ENCODE measurements at places on chromosomes 11 and 22.

DNA sequence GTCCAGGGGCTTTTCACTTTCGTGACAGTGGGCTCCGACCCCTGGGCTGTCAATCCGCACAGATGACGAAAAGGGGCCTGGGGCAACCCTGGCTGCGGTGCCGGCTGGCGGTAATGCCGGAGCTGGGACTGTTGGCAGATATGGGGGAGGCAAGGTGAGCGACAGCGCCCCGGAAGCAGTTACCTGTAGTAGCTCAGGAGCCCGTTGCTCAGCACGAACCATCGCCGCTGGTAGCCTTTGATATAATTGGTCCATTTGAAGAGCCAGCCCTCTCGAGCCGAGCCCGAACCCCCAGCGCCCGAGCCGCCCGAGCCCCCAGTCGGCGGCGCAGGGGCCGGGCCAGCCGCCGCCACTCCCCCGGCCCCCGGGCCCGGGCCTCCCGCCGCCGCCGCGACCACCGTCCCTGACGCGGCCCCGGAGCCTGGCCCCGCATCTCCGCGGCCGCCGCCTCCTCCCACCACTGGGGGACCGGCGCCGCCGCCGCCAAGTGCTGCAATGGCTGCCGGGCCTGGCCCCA is 396 bp downstream of the OSBP start:
- peak; percentile 45 for DNase-seq

GRCh38 chr22:33831207-33831606 is 89.1 kb downstream of the LARGE1 start:
- DNase-seq, result no peak

DNA sequence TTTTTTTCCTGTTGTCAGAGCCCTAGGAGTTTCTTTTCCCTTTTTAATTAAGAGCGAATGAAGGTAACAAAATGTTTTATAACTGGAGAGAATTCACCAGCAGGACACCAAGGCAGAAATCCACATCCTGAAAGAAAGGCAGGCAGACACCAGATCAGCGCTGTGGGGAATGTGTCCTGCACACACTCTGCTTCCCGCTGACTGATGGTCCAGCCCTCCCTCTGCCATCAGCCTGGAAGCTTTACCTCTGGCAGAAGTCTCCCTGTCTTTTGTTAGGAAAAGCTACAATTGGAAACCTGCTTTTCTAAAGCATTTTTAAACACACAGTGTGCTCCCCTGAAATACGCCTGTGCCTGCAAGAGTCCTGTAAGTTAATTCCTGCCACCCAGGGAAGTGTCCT is 638.5 kb downstream of the NTM start:
- DNase-seq, result no peak

- no peak for DNase-seq
Observed at GRCh38 chr11:12288931-12289666, 88.3 kb upstream of the PARVA start.

DNA sequence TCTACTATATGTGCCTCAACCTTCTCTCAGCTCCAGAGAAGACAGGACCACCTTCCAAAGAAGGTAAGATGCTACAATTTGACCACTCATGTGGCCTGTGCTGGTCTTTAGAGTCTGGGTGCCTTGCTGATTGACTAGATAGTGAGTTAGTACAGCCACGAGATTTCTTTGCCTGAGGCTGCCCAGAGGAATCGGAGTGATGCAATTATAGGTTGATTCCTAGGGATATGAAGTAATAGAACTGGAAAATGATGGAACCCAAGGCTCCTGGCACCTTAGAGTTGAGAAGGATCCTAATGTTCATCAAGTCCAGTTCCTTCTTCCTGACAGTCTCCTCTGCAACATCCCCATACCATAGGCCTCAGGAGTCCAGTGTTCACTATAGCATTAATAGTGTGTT is 46.5 kb upstream of the CCDC134 start:
- no peak for DNase-seq

DNA sequence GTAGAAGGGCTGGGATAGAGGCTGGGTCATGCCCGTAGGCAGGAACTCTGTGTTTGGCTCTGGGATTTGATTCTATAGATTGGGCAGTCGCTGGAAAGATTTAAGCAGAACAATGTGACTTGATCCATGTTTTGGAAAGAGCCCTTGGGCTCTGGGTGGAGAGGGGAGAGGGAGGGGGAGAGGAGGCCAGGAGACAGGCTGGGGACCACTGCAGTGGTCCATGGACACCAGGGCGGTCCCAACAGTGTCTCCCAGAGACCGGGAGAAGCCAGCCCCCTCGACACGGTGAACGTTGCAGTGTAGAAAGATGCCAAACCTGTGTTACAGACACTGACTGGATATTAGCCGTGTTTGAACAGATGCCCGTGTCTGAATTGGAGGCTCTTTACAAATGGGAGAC is 19.5 kb downstream of the PVALB start:
- DNase-seq, result no peak

- DNase-seq, result no peak
Observed at GRCh38 chr11:28666632-28667031, 558.4 kb downstream of the METTL15 start.

DNA sequence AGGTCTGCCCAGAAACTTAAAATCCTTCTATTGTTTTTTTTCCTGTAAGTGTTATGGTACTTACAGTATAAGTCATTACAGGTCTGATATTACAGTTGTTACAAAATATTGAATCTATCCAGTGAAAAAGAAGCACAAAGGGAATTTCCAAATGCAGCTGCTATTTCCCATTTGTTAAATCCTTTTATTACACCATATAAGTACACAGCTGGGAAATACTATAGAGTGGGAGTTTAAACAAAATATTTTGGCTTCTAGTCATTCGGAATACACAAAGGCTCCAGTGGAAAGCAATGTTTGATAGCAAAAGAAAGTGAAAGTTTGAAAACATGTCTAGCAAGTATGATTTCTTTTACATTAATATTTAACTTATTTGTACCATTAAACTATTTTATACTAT is 18.0 kb downstream of the SOX6 start:
- no peak for DNase-seq

- no peak for DNase-seq
Observed at GRCh38 chr11:78339945-78340344, 77.7 kb downstream of the GAB2 start.

DNA sequence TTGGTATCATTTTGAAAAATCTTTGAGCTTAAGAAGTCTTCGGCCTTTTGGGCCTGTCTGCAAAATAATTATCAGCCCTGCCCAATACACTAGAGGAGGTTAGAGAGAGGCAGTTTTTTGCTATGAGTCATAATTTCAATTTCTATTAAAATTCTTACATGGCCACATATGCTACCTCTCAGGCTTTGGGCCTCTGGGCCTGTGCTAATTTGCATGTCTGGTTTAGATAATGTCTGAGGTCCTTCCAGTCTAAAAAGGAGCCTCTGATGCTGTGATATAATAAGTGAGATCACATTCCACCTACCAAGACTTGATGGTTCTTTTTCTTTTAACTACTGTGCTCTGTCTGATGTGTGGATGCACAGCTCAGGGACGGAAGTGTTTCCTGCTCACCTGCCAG is 70.8 kb downstream of the KCNJ1 start:
- DNase-seq, result peak; percentile 62

DNA sequence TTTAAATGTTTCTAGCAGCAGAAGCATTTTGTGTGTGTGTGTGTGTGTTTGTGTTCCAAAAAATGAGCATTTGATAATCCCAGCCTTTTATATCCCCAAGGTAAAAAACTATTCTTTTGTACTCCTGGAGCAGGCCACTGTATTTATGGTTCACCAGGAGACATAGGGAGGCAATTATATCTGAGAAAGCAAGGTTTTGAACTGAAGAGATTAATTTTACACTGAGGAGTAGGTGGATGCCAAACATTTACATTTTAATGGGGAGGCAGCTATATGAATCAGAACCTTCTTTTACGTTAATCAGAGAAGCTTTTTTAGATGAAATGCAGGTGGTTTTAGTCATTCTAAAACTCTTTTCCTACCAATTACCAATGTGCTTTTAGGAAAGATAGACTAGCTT is 1374.0 kb upstream of the TENM4 start:
- DNase-seq, result no peak

GRCh38 chr11:27437829-27438594 is 34.6 kb downstream of the LGR4 start:
- DNase-seq, result no peak

GRCh38 chr11:86478348-86478747 is 103.7 kb downstream of the CCDC81 start:
- DNase-seq, result no peak

GRCh38 chr11:34986883-34987520 is 70.6 kb downstream of the PDHX start:
- DNase-seq, result no peak

DNA sequence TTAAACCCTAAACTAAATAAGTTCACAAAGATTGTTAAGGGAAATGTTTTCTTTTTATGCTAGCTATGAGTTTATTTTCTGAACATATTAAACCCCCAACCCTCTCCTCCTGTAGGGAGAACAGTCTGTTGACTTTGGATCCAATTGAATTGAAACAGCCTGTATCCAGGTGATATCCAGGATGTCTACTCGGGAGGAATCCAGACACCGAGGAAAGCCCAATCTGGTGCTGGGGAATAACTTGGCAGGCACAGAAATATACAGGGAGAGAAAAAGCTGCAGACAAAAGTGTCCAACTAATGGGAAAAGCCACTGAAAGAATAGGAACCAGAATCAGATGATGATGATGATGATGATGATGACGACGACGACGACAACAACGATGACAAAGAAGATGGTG is 93.9 kb upstream of the API5 start:
- DNase-seq, result no peak

GRCh38 chr11:60915248-60915914 is 1.4 kb downstream of the TMEM109 start:
- DNase-seq, result peak; percentile 84

GRCh38 chr11:46072172-46072964 is 48.9 kb downstream of the PHF21A start:
- no peak for DNase-seq

DNA sequence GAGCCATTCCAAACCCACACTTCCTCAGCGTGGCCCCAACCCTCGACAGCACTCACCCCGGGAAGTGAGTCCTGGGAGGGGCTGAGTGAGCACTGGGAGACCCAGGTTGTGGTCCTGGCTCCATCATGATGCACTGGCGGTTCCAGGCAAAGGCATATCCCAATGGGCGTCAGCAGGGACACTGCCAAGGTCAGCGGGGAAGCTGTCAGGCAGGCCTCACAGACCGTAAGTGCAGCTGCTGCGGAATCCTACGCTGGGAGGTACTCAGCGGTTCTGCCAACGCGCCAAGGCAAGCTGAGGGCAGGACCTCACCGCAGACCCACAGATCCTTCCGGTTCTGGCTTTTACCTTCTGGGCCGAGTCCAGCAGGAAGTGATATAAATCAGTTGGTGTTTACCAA is 1.4 kb upstream of the GAL3ST1 start:
- no peak for DNase-seq

DNA sequence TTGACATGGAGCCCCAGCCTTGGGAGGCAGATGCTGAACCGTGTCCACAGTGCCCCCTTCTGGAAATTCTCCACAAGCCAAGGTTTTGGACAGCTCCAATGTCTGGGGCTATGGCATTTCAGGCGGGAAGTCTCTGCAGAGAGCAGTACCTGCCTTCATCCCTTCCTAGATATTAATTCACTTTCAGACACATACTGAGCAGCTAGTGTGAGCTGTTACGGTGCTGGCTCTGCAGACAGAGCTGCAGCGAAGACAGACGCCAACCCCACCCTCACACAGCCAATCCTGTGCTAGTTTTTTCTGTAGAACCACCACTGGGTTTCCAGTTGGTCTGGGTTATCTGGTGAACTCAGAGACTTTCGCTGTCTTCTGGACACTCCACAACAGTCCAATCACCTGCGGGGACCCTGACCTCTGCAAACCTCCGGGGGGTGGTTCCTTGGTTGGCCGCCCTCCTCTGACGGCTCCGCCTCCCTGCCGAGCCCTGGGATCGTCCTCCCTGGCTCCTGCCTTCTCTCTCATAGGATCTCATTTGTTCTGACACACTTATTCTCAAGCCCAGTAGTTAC is 9.1 kb downstream of the LMF2 start:
- DNase-seq, result peak; percentile 73

Data from astrocyte of the hippocampus (primary cell).